ENCODE measurements at places on chromosomes 7 and 10. TPM values are rescaled to one million over a fixed set of nuclear protein-coding genes. Genes with fewer than 3 reads are reported as not detected.

DNA sequence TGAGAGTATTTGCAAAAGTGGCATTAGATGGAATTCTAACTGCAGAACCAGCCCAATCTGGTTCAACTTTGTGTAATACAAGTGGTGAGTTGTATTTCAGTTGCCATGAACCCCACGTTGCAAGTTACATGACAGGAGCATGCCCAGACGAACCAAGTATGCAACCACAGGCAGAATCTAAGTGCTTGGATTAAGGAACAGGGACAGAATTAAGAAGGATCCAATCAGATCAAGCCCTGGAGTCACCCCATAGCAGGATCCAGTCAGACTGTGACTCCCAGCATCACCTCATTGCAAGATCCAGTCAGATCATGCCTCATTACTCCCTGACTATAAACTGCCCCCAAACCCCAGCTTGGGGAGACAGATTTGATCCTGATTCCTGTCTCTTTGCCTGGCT lies 388.7 kb upstream of the NRP1 start:
- no peak for DNase-seq

Gene SYT15
- total RNA-seq = 0.82 TPM

Gene GJC3
- 0.41 TPM for total RNA-seq

Gene FRAT1
- total RNA-seq = 4.9 TPM

Gene HMX2
- total RNA-seq = not detected

Gene MLXIPL
- not detected for total RNA-seq

GRCh38 chr10:99325281-99325680 lies 3.9 kb upstream of the CNNM1 start:
- DNase-seq = no peak

Gene CDC123
- total RNA-seq = 146 TPM
